Activated T-helper 1 cell treated with anti-CD3 and anti-CD28 coated beads, Interleukin-12 subunit alpha, Interleukin-12 subunit beta, Interleukin-2, Interleukin-4 antibody, amounts not matched to agents 30 ng/mL and 10 ng/mL and 1 ng/mL, durations not matched to agents 14 hours and 24 hours and 36 hours (primary cell): ENCODE measurements at places on chromosomes 16 and 17. TPM values are rescaled to one million over a fixed set of nuclear protein-coding genes. Genes with fewer than 3 reads are reported as not detected.
A peak's percentile ranks its signal among the peaks of the same experiment; 100 is the strongest.

DNA sequence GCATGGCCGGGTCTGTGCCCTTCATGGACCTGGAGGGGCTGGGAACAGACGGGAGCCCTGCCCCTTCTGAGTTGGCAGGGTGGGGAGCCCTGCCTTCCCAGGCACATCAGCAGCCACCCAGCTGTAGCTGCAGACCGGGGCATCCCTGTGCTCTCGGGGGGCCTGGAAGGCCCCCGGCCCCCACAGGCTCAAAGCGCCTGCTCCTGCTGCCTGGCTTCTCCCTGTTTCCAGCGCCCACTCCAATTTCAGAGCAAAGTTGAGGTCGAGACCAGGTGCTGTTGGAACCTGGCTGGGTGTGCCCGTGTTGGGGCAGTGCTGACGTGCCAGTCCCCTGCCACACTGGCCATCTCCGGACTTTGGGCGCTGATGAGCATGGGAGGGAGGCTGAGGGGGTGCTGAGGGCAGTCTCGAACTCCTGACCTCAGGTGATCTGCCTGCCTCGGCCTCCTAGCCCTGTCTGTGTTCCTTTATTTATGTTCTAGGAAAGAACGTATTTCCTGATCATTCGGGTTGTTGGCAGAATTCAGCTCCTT lies 4.9 kb upstream of the PRSS27 start:
- H3K4me1 ChIP-seq: no peaks in the 10 kb centered on the region
- H3K27ac ChIP-seq: no peak overlapping the region
- peaks cover 3% of the 10 kb centered on the region for H3K27me3 ChIP-seq
- H3K36me3 ChIP-seq: no peaks in the 10 kb centered on the region
- no peak overlapping the region for H3K4me3 ChIP-seq

GRCh38 chr17:44778656-44779210 lies 19.9 kb downstream of the ADAM11 start:
- no peak for DNase-seq
- H3K4me3 ChIP-seq: peak overlapping the region; percentile 53

Gene TBC1D3C
- 0.20 TPM in 1 of 2 replicates, not detected in the other for total RNA-seq

- H3K4me3 ChIP-seq: no peak overlapping the region
- H3K27ac ChIP-seq: no peak overlapping the region
- H3K4me1 ChIP-seq: peaks cover 15% of the 10 kb centered on the region
- no peak for DNase-seq
- H3K36me3 ChIP-seq: no peaks in the 10 kb centered on the region
Measured at GRCh38 chr16:14489460-14489859, 140.6 kb downstream of the PARN start.

Gene CCDC144A
- total RNA-seq: 2.7 and 3.1 TPM in 2 replicates

GRCh38 chr16:83215406-83216001 lies 588.7 kb downstream of the CDH13 start:
- no peaks in the 10 kb centered on the region for H3K4me1 ChIP-seq
- H3K36me3 ChIP-seq: no peaks in the 10 kb centered on the region
- H3K27ac ChIP-seq: no peak overlapping the region
- H3K4me3 ChIP-seq: no peak overlapping the region
- peaks cover 2% of the 10 kb centered on the region for H3K27me3 ChIP-seq
- peak; percentile 16 for DNase-seq

GRCh38 chr17:51154176-51154575 lies 817 bp downstream of the NME1 start:
- no peaks in the 10 kb centered on the region for H3K27me3 ChIP-seq
- no peak overlapping the region for H3K27ac ChIP-seq
- DNase-seq: peak; percentile 8
- H3K4me3 ChIP-seq: no peak overlapping the region

GRCh38 chr16:80367037-80367658 lies 173.6 kb upstream of the DYNLRB2 start:
- no peaks in the 10 kb centered on the region for H3K4me1 ChIP-seq
- DNase-seq: no peak
- H3K27ac ChIP-seq: no peak overlapping the region
- no peaks in the 10 kb centered on the region for H3K36me3 ChIP-seq
- no peak overlapping the region for H3K4me3 ChIP-seq

- no peaks in the 10 kb centered on the region for H3K27me3 ChIP-seq
- no peak overlapping the region for H3K4me3 ChIP-seq
- no peak for DNase-seq
- H3K36me3 ChIP-seq: peaks cover 3% of the 10 kb centered on the region
- H3K4me1 ChIP-seq: no peaks in the 10 kb centered on the region
Measured at GRCh38 chr16:88541831-88542616, 28.2 kb upstream of the ZC3H18 start.

Gene EPX
- not detected in 2 replicates for total RNA-seq

DNA sequence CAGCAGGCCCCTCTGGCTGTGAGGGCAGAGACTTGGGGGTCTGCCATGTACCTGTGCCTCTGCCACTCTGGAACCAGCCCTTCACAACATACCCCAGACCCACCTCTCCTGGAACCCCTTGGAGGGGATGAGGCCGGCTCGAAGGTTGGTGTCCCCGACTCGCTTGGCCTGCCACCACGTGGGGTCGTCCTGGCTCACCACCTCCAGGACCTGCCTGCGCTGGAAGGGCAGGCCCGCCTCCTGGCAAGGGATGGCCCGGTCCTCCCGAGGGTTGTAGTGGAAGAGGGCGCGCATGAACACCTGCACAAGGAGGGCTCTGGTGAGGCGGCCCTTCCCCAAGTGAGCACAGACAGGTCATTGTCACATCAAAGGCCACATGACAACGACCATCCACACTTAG lies 12.2 kb downstream of the MPP3 start:
- DNase-seq: no peak
- no peaks in the 10 kb centered on the region for H3K36me3 ChIP-seq
- no peaks in the 10 kb centered on the region for H3K4me1 ChIP-seq
- no peak overlapping the region for H3K27ac ChIP-seq
- no peak overlapping the region for H3K4me3 ChIP-seq

DNA sequence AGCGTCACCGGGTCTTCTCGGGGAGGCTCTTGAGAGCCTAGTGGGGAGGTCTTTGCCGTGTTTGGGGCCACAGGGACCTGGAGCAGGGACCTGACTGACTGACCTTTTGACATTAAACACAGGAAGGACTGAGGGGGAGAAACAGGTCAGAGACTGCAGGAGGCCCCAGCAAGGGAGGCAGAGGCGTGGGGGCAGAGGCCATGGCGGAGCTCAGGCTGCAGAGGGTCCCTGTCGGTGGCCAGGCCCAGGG lies 41.6 kb upstream of the GSE1 start:
- H3K27me3 ChIP-seq: peaks cover 2% of the 10 kb centered on the region
- DNase-seq: no peak
- H3K4me1 ChIP-seq: peaks cover 45% of the 10 kb centered on the region
- peaks cover 11% of the 10 kb centered on the region for H3K36me3 ChIP-seq
- no peak overlapping the region for H3K4me3 ChIP-seq
- peak overlapping the region; percentile 29 for H3K27ac ChIP-seq

GRCh38 chr17:59361916-59362810 lies 30.7 kb downstream of the YPEL2 start:
- H3K27ac ChIP-seq: peak overlapping the region; percentile 93
- peak overlapping the region; percentile 66 for H3K4me3 ChIP-seq

DNA sequence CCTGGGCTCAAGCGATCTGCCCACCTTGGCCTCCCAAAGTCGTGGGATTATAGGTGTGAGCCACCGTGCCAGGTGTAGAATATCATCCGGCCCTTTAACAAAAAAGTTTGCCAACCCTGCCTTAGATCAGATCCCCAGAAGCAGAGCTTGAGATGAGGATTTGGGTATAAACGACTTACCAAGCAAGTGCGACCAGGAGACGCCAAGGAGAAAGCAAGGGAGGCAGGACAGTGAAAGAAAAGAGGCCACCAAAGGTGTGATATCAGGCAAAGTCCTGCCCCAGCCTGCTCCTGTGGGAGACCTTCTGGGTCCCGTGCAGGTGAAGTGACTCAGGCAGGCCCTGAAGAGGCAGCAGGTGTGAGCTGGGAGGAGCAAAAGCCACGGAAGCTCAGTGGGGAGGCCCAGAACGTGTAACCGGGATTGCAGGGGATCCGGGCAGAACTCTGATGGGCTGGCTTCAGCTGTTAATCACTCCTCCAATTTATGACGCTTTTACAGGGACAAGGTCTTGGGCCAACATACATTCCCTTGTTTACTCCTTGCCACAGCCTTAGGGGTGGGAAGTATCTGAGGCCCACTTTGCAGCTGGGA lies 14.1 kb upstream of the CALB2 start:
- H3K27me3 ChIP-seq: no peaks in the 10 kb centered on the region
- no peaks in the 10 kb centered on the region for H3K36me3 ChIP-seq
- H3K27ac ChIP-seq: no peak overlapping the region

DNA sequence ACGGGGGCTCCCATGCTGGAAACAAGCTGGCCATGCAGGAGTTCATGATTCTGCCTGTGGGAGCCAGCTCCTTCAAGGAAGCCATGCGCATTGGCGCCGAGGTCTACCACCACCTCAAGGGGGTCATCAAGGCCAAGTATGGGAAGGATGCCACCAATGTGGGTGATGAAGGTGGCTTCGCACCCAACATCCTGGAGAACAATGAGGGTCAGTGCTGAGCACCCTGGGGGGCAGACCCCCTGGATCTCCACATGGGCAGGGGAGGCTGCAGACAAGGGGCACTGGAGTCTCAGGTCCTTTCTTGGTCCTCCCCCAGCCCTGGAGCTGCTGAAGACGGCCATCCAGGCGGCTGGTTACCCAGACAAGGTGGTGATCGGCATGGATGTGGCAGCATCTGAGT lies 4.2 kb downstream of the ENO3 start:
- peaks cover 14% of the 10 kb centered on the region for H3K4me1 ChIP-seq
- H3K27ac ChIP-seq: no peak overlapping the region
- H3K36me3 ChIP-seq: peaks cover 13% of the 10 kb centered on the region
- H3K4me3 ChIP-seq: no peak overlapping the region
- H3K27me3 ChIP-seq: no peaks in the 10 kb centered on the region

DNA sequence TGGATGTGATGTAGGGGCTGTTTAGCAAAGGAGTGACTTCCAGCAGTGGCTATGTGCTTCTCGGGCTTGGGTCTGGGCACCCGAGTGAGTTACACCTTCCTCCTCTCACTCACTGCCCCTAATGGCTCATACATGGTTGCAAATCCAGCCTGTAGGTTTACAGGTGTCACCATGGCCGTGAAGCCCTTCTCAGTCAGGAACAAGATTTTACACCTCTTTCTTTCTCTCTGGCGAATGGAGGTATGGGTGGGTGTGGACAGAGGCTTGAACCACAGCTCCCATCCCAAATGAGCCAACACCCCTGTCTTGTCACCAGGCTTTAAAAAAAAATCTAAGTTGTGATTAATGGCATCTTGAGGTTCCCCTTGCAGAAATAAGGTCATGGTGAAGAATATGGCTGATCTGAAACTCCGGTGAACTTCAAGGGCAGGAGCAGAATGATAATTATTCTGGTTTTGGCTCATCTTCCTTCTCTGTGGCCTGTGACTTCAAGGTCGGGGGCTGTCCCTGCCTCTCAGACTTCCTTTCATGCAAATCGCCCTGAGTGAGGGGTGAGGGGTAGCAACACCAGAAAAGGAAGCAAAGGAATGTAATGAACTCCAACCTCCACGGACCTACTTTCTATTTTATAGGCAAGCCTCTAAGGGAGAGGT lies 331.2 kb downstream of the MAF start:
- H3K4me3 ChIP-seq: peak overlapping the region; percentile 60
- peaks cover 12% of the 10 kb centered on the region for H3K27me3 ChIP-seq
- H3K4me1 ChIP-seq: peaks cover 88% of the 10 kb centered on the region
- peak overlapping the region; percentile 89 for H3K27ac ChIP-seq
- H3K36me3 ChIP-seq: peaks cover 3% of the 10 kb centered on the region
- peak; percentile 58 for DNase-seq

GRCh38 chr16:52271088-52271750 lies 275.7 kb downstream of the TOX3 start:
- no peak overlapping the region for H3K4me3 ChIP-seq
- H3K27me3 ChIP-seq: no peaks in the 10 kb centered on the region
- H3K4me1 ChIP-seq: no peaks in the 10 kb centered on the region
- no peaks in the 10 kb centered on the region for H3K36me3 ChIP-seq

Gene KRT40
- total RNA-seq: not detected in 2 replicates

Gene YWHAE
- 439 and 444 TPM in 2 replicates for total RNA-seq

Gene SALL1
- total RNA-seq: not detected in 2 replicates

Gene CCDC200
- 0.32 and 0.47 TPM in 2 replicates for total RNA-seq

- no peaks in the 10 kb centered on the region for H3K36me3 ChIP-seq
- peaks cover 6% of the 10 kb centered on the region for H3K4me1 ChIP-seq
- H3K27ac ChIP-seq: no peak overlapping the region
- H3K27me3 ChIP-seq: peaks cover 5% of the 10 kb centered on the region
- DNase-seq: no peak
- H3K4me3 ChIP-seq: no peak overlapping the region
Measured at GRCh38 chr16:80511824-80512592, 28.8 kb upstream of the DYNLRB2 start.

Gene MFAP4
- total RNA-seq: not detected in 2 replicates

Gene TBC1D24
- total RNA-seq: 19.6 and 24.6 TPM in 2 replicates

DNA sequence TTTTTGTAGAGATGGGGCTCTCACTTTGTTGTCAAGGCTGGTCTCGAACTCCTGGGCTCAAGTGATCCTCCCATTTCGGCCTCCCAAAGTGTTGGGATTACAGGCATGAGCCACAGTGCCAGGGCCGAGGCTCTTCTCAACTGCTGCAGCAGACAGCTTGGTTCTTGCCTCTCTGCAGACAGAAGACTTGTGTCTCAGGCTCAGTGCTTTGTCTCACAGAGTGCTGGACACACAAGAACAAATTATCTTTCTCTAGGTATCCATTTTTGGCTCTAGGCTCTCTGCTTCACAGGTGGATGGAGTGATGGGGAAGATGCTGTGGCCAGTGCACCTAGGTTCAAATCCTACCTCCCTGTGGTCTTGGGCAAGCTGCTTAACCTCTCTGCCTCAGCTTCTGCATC lies 80.8 kb upstream of the RNU2-1 start:
- H3K27me3 ChIP-seq: peaks cover 2% of the 10 kb centered on the region
- peaks cover 25% of the 10 kb centered on the region for H3K4me1 ChIP-seq

Gene NSMCE1
- total RNA-seq: 128 and 134 TPM in 2 replicates

Gene ZFPM1
- 20.6 and 21.7 TPM in 2 replicates for total RNA-seq

DNA sequence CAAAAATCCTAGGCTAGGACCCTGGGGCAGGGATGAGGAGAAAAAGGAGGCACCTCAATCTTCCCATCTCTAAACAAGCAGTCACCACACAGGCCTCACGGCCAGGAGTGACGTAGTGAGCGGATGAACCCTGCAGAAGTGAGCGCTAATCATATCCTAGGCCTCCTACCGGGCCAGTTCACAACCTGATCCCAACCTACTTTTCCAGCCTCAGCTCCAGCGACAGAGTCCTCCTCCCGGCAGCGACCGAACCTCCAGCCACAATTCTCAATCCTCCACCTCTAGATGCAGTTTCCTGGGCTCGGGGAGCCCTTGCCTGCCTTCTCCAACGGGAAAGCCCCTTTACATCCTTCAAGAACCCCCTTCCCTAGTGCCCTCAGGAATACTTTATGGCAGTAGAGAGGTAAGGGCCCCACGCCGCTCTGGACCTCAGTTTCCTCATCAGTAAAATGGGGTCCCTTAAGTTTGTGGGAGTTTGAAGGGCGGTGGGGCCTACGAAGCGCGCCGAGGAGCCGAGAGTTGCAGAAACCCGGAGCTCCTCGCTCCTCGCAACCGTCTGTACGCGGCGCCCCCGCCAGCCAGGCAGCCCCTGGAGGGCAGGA lies 1.4 kb downstream of the ZNF668 start:
- H3K27ac ChIP-seq: peak overlapping the region; percentile 93
- H3K4me1 ChIP-seq: peaks cover 43% of the 10 kb centered on the region
- H3K27me3 ChIP-seq: no peaks in the 10 kb centered on the region
- peaks cover 19% of the 10 kb centered on the region for H3K36me3 ChIP-seq
- peak overlapping the region; percentile 99 for H3K4me3 ChIP-seq
- peak; percentile 17 for DNase-seq
